Glomerular endothelial cell (primary cell): ENCODE measurements at places on chromosomes 2 and 18. TPM values are rescaled to one million over a fixed set of nuclear protein-coding genes. Genes with fewer than 3 reads are reported as not detected.

ALLC gene
- total RNA-seq = not detected in 2 replicates

CD226 gene
- under 0.01 TPM in 1 of 2 replicates, not detected in the other for total RNA-seq

SNORC gene
- 0.39 and 2.1 TPM in 2 replicates for total RNA-seq

NCKAP5 gene
- total RNA-seq = 6.8 and 9.9 TPM in 2 replicates

CNGA3 gene
- not detected in 2 replicates for total RNA-seq

IL1RN gene
- total RNA-seq = not detected in 2 replicates

KIAA2012 gene
- not detected in 2 replicates for total RNA-seq

ATP5MC3 gene
- 159 and 163 TPM in 2 replicates for total RNA-seq

AQP12A gene
- not detected in 2 replicates for total RNA-seq

BBS5 gene
- total RNA-seq = 3.0 and 5.5 TPM in 2 replicates

GALNT5 gene
- 0.48 and 2.6 TPM in 2 replicates for total RNA-seq

LPIN1 gene
- total RNA-seq = 45.5 and 207 TPM in 2 replicates

ANKRD62 gene
- total RNA-seq = not detected in 2 replicates

CAVIN2 gene
- 240 and 291 TPM in 2 replicates for total RNA-seq

TLX2 gene
- not detected in 2 replicates for total RNA-seq

IL1A gene
- 3.9 and 4.5 TPM in 2 replicates for total RNA-seq

ACVR1 gene
- total RNA-seq = 22.3 and 23.8 TPM in 2 replicates

HOXD13 gene
- not detected in 2 replicates for total RNA-seq

OTX1 gene
- not detected in 2 replicates for total RNA-seq

TMEM178A gene
- total RNA-seq = 0.68 and 1.9 TPM in 2 replicates

RFTN2 gene
- total RNA-seq = 4.6 and 6.3 TPM in 2 replicates

KLHL29 gene
- 6.5 and 8.3 TPM in 2 replicates for total RNA-seq

GIGYF2 gene
- total RNA-seq = 35.2 and 52.5 TPM in 2 replicates

FAP gene
- total RNA-seq = 17.8 and 50.0 TPM in 2 replicates

DNAH6 gene
- 0.05 TPM in 1 of 2 replicates, not detected in the other for total RNA-seq

EFR3B gene
- 0.92 and 1.5 TPM in 2 replicates for total RNA-seq

CNTNAP5 gene
- total RNA-seq = not detected in 2 replicates

NCKAP1 gene
- 133 and 146 TPM in 2 replicates for total RNA-seq

VRK2 gene
- 24.6 and 25.8 TPM in 2 replicates for total RNA-seq

FOSL2 gene
- 58.6 and 103 TPM in 2 replicates for total RNA-seq

FBLN7 gene
- total RNA-seq = 2.2 and 5.8 TPM in 2 replicates

NEU2 gene
- total RNA-seq = not detected in 2 replicates

POMC gene
- 0.58 and 2.8 TPM in 2 replicates for total RNA-seq

ANKRD30B gene
- total RNA-seq = 0.70 TPM in 1 of 2 replicates, not detected in the other

TNS1 gene
- total RNA-seq = 30.2 and 46.1 TPM in 2 replicates

CDH19 gene
- 0.06 TPM in 1 of 2 replicates, not detected in the other for total RNA-seq

UGT1A3 gene
- total RNA-seq = not detected in 2 replicates

SERPINB11 gene
- not detected in 2 replicates for total RNA-seq

ESPNL gene
- 0.44 and 0.53 TPM in 2 replicates for total RNA-seq

IGFBP5 gene
- total RNA-seq = 23.4 and 36.8 TPM in 2 replicates

DNER gene
- total RNA-seq = 5.4 and 13.4 TPM in 2 replicates

HOXD12 gene
- total RNA-seq = not detected in 2 replicates

FAM168B gene
- total RNA-seq = 123 and 145 TPM in 2 replicates

POTEC gene
- total RNA-seq = not detected in 2 replicates

L3MBTL4 gene
- total RNA-seq = 0.53 and 1.3 TPM in 2 replicates

ELOA2 gene
- not detected in 2 replicates for total RNA-seq

FEV gene
- total RNA-seq = not detected in 2 replicates
